ENCODE measurements at places on chromosomes 4 and X.

DNA sequence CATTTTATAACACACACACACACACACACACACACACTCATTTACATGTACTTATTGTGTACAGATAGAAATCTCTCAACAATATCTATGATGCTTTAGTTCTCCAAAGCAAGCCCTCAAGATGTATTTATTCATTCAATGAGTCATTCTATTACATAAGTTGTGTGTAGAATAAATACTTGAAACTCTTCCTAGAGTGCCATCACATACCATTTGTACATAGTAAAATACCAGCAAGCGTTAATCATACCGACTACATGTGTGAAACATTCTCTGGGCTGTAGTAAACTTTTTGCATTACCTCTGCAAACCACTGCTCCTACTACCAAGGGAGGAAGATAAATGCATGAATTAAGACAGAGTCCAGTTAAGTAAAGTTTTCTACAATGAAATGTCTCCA lies 70.9 kb downstream of the EPHA5 start:
- no peak for DNase-seq

DNA sequence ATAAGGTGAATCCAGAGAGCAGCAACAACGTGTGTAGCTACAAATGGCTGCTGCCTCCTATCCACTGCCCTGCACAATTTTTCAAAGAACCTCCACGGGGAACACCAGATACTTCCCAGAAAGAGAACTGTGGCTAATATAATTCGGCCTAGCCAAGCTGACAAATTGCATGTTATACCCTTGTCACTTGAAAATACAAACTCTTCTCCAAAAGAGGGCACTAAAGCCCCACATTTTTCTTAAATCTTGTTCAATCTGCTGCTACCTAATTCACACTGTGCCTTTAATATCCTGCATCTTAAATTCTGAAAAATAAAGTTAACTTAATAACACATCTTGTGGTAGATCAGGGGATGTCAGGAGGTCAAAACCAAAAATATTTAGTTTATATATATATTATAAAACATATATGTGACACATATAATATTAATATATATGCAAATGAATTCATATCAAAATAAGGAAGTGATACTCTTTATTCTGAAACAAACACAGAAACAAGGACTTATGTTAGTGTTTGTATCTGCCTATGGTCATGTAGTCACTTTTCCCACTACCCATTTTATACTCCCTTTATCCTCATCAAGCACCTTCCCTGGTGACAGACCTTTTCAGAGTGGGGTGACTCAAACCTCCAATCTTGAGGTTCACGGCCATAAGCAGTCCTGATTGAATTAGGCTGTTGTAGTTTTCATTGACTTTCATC lies 24.1 kb downstream of the CT45A1 start:
- no peak for DNase-seq

DNA sequence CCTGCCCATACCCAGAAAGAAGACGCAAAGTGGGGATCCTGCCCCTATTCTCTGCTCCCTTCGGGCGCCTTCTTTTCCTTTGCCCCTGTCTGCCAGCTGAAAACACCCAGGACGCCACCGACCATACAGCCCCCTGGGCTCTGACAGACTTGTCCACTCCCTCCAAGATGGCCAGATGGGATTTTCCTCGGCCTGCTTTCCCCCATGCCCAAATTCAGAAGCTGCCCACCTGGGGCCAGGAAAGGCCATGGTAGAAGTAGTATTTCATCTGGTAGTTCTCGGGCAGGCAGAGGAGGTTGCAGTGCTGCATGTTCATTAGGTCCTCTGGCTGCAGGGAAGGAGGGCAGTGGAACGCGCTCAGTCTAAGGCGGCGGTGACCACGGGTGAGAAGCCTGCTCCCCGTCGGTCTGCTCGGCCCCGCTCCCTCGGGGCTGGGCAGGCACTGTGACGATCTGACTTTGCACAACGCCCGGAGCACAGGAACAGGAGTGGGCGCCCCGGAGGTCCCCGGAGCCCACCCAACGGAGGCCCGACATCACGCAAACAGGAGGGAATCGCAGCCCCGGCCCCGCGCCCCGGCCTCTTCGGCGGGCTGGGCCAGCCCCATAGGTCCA lies 582 bp downstream of the NAA10 start:
- no peak for DNase-seq

- DNase-seq, result no peak
Observed at GRCh38 chr4:87066403-87067123, 131.8 kb downstream of the AFF1 start.

Data from right cardiac atrium (tissue), 5 donors.